ENCODE measurements at places on chromosomes 2 and 18.

DNA sequence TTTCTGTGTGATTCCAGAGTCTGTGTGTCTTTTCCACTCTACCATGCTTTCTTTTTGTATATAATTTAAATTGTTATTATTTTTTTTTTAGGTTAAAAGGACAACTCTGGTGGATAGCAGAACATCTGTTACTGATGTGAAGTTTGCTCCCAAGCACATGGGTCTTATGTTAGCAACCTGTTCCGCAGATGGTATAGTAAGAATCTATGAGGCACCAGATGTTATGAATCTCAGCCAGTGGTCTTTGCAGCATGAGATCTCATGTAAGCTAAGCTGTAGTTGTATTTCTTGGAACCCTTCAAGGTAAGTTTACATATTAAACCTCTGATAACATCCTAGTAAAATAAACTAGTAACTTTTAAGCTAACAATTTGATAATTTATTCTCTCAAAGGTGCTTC is 15.3 kb downstream of the SEH1L start:
- no peak for DNase-seq

- no peak for DNase-seq
These were observed 177.4 kb downstream of the CD226 start for GRCh38 chr18:69770238-69770637.

- DNase-seq, result no peak
These were observed 3.1 kb upstream of the MOB1A start for GRCh38 chr2:74181739-74182138.

DNA sequence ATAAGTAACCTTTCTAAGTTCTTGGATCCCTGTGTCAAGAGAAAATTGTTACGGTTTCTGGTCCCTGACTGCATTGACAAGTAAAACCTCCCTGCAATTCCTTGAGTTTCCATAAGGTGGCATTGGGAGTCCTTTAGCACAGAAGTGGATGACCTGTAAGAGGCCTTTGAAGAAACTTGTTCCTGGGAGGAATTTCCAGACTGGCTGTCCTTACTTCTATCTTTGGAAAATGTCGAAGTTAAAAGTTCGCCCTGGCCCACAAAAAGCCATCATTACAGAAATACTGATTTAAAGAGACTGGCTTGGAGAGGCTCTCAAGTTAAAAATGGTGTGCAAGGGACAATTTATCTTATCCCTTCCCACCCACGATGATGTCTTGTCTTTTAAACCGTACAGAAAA is 218.4 kb downstream of the CDH20 start:
- peak; percentile 92 for DNase-seq

GRCh38 chr18:78721981-78722380 is 257.6 kb upstream of the SALL3 start:
- DNase-seq, result no peak

DNA sequence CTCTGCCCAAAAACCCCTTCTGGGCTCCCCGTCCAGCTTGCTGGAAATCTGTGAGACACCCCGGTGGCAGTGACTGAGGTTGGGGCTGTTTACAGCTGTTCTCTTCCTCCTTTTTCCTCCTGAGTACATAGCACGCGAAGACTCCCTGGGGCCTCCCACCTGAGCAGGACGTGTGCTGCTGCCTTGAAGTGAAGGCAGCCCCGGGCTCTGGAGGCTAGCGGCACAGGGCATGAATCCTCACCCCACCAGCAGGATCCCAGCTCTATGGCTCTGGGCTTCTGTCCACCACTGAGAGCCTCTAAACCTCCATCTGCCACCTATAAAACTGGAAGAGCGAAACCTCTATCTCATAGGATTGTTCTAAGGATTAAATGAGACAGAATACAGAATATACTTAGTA is 182.5 kb downstream of the TMEM163 start:
- DNase-seq, result no peak

- DNase-seq, result no peak
These were observed 52.6 kb downstream of the NEDD4L start for GRCh38 chr18:58096658-58097057.

GRCh38 chr2:20524412-20525040 is 77.7 kb downstream of the RHOB start:
- DNase-seq, result peak; percentile 45

GRCh38 chr2:69013840-69014821 is 1.2 kb downstream of the ANTXR1 start:
- DNase-seq, result peak; percentile 74

- no peak for DNase-seq
These were observed 91.2 kb downstream of the VRK2 start for GRCh38 chr2:58137856-58138255.

GRCh38 chr2:116435648-116436047 is 1378.8 kb upstream of the DDX18 start:
- DNase-seq, result no peak

DNA sequence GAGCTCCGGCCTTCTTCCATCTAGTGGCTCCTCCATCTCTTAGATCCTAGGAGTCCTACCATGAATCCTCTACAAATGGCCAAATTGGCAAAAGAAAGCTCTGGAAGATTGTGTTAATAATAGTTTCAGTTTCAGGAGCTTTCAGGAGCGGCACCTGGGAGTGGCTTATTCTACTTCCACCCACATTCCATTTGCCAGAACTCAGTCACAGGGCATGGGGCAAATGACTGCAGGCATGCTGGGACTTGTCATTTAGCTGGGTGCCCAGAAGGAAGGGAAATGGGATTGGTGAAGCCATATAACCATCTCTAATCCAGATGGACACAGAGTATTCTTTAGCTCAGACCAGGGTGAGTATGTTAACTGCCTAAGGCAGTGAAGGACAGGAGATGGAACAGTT is 3.6 kb upstream of the LRATD1 start:
- no peak for DNase-seq

DNA sequence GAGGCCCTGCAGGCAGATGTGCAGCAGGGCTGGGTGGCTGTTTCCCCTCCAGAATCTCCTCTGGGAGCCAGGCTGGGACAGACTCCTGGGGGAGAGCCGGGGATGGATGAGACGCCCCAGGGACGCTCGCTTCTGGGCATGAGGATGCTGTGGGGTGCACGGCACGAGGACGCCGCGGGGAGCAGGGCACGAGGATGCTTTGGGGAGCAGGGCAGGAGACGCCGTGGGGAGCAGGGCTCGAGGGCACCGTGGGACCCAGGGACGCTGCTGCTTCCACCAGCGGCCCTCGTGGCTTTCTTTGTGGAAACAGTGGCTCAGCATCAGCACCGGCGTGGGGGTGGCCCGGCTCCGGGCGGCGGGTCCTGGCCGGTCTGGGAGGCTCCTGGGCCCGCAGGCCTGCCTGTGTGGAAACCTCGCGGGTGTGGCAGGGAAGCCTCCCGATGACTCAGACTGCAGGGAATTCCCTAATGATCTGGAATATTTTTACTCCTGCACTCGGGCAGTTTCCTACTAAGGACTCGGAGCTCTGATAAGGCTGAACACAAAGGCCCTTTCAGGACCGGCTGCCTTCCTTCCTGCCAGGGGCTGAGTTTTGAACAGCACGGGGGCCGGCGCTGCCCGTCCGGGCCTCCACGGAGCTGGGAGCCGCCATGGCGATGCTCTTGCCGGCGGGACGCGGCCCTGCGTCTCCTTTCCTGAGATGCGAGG is 62.6 kb downstream of the NFATC1 start:
- peak; percentile 100 for DNase-seq

DNA sequence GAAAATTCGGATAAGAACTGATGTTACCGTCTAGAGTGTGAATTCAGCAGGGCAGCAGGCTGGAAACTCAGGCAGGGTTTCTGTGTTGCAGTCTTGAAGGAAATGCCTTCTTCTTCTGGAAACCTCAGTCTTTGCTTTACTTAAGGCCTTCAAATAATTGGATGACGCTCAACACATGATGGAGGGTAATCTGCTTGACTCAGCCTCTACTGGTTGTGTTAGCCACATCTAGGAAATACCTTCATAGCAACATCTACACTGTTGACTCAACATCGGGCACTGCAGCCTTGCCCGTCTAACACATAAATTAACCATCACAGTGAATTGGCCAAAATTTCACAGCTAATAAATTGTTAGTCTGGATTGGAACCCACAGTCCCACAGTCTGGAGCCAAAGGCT is 37.2 kb downstream of the YPEL5 start:
- no peak for DNase-seq

DNA sequence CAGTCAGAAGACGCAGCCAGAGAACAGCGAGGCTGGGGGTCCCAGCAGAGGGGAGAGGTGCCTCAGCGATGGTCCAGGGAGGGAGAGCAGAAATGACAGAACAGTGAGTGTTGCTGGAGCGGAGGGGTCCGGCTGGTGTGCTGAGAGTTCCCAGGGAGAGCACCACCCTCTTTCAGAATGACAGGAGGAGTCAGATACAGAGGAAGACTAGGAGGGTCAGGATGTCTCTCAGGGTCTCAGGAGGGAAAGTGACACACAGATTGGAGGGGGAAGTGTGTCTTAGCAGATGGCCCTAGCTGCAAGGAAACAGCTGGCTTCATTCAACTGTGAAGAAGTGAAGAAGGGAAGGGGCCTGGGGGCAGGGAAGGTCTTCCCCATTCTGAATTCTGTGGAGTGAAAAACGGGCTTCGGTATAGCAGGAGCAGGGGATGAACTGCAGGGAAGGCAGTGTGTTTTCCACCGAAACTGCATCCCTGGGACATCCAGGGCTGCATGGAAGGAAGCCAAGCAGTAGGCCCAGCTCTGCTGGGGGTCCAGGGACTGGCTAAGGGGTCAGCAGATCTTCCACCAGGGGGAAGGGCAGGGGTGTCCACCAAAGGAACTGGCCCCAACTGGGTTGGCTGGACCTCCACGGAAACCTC is 90.0 kb upstream of the OTOS start:
- DNase-seq, result peak; percentile 77

DNA sequence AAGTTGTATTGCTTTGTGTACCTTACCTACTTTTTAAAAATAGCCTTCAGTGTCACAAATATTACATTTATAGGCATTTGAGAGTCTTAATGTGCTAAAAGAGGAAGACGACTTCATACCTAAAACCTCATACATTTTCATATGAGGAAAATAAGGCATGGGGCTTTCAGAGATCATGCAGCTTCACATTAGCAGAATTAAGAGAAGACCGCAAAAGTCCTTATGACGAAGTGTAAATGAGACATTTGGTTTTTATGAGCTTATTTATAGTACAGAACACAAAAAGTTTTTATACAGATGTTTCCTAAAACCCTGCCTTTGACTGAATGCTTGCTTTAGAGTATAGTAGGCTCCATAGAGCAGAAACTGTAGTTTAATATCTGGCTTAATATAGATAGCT is 10.1 kb upstream of the CCDC138 start:
- no peak for DNase-seq

- no peak for DNase-seq
These were observed 138.0 kb upstream of the LYPD6 start for GRCh38 chr2:149192427-149192826.

- DNase-seq, result peak; percentile 61
These were observed 113.4 kb downstream of the COPS8 start for GRCh38 chr2:237199082-237199481.

DNA sequence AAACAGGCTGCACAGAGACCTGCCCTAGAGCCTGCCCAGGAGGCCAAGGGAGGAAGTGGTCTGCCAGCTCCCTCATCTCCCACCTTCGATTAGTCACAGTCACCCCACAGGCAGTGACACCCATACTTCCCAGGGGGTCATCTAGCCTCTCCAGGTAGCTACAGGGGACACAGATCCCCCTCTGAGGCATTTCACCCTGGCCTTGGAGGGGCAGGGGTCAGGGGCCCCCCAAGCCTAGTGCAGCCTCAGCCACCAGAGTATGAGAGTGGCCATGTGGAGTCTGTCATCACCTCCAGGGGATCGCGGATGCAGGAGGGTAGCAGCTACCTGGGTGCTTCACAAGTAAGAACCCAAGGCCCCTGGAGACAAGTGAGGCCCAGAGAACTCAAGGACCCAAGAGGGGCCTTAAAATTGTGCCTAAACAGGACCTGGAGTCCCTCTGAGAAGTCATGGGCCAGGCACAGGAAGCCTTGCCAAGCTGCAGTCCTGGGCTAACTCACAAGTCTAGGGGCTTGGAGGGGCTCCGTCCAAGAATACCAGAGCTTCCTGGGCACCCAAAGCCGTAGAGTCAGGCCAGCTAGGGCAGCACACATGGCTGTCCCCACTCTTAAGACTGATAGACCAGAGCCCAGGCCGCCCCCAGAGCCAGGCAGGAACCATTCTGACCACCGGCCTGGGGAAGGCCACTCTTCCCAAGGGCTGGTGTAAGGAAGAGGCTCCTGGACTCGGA is 354.3 kb upstream of the ID2 start:
- no peak for DNase-seq

DNA sequence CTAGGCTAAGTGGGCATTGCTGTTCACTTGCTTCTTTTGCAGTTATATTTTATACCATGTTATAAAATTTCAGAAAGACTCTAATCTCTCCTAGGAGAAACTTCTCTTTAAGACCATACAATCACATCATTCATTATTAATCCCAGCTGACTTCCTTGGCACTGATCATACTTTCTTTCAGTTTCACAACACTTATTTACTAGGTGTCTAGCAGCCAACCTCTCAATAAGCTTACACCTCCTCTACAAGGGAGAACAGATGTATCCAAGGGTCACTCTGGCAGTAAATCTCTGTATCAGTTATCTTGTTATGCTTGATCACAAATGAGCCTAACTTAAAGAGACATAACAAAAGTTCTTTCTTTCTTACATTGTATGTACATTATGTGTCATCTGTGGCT is 69.8 kb upstream of the EPB41L5 start:
- no peak for DNase-seq

DNA sequence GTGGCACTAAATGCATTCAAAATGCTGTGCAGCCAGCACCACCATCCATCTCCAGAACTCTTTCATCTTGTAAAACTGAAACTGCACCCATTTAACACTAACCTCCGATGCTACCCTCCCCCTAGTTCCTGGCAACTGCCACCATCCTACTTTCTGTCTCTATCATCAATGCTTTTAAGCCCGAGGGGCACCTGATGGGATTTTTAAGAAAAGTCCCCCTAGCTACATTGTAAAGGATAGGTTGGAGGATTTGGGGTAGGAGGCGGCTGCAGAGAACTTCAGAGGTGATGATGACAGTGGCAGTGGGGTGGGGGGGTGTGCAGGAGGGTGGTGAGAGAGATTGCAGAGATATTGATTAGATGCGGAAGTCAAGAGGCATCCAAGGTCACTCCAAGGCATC is 10.8 kb upstream of the YWHAQ start:
- DNase-seq, result no peak

DNA sequence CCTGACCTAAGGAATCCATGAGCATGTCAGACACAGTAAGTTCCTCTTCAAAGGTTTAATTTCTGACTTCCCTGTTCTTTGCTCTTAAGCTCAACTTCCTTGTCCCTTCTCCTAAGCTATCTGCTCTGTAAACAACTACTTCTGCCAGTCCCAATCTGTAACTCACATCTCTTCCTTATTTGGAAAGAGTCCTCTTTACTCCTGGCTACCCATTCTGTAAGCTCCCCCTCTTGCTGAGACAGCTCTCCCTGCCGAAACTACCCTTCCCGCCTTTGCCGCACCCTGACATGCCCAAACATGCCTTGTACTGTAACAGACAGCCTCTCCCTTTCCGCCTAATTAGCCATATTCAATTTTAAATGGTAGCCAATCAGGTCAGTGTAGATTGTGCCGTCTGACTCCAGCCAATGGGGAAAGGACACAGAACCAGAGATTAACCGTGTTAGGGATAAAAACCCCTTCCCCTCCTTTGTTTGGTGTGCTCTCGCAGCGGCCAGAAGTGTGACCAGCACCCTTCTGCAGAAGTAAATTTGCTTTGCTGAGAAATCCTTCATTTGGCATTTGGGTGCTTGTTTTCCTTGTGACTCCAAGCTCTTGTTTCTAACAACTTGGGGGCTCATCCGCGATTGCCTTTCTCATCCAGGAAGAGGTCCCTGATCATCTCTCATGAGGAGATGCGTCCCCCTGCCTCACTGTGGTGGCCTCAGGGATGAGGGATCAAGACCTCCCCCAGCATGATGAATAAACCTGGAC is 49.0 kb downstream of the PIAS2 start:
- no peak for DNase-seq

All from osteoblast (primary cell).